Right atrium auricular region (tissue), 2 donors: ENCODE measurements at places on chromosomes 1 and 21. TPM values are rescaled to one million over a fixed set of nuclear protein-coding genes. Genes with fewer than 3 reads are reported as not detected.

UTP11 gene
- 53.7 TPM for total RNA-seq

TADA1 gene
- 11.1 TPM for total RNA-seq

CELA2B gene
- not detected for total RNA-seq

OPTC gene
- not detected for total RNA-seq

PTAFR gene
- 1.3 TPM for total RNA-seq

INSRR gene
- total RNA-seq: not detected

- no peak for DNase-seq
Measured at GRCh38 chr1:179978199-179979079, 23.8 kb downstream of the CEP350 start.

- DNase-seq: no peak
Measured at GRCh38 chr21:43913928-43914327, 48.9 kb downstream of the AGPAT3 start.

DNA sequence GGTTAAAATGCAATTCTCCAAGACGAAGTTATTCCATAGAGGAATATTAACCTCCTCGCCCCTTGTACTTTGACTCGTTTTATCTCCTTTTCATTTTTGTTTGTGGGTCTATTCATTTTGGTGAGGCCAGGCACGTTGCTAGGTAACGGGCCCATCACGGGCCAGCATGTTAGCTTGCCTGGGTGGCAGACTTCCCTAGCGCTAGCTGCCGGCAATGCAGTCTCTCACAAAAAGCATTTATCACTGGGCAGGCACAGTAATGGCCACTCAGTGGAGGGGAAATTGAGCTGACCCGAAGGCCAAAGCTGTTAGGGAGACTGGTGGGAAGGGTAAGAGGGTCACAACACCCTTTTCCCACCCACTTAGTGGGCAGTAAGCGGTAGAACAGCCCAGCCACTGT, 234.4 kb upstream of the FOXD3 start:
- no peak for DNase-seq

DNA sequence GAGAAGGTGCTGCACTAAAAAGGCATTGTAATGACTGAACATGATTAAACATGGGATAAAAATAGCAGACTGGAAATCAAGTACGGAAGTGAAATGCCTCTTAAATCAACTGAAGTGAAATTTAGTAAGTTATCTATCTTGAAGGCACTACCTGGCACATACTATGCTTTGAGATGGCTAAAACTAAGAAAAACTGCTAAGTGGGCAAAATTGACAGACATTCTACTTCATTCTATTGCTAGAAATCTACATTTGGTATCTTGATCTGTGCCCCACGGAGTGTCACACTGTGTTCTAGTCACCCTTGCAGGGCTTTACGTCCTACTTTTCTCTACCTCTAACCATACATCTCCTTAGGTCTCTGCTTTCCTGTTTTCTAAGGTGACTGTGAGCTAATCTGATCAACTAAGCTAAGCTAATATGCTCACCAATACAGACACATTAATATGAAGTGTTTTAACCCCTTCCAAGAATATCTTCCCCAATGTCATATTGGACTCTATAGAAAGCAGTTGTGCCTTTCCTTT, 4.1 kb downstream of the PDC start:
- DNase-seq: no peak

DNA sequence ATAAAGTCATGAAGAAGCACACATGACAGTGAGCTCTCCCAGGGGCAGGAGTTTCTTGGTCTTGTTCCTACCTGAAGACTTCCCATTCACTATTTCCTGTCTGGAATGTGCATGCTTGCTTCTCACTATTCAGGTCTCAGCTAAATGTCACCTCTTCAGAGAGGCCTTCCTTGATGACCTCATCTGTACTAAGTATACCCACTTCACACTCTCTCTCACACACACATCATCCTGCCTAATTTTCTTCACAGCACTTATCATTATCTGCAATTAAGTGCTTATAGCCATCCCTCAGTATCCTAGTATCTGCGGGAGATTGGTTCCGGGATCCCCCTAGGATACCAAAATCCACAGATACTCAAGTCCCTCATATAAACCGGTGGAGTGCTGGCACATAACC, 146.4 kb upstream of the IVNS1ABP start:
- no peak for DNase-seq

GRCh38 chr21:38286739-38287471, 30.1 kb downstream of the KCNJ15 start:
- DNase-seq: no peak

DNA sequence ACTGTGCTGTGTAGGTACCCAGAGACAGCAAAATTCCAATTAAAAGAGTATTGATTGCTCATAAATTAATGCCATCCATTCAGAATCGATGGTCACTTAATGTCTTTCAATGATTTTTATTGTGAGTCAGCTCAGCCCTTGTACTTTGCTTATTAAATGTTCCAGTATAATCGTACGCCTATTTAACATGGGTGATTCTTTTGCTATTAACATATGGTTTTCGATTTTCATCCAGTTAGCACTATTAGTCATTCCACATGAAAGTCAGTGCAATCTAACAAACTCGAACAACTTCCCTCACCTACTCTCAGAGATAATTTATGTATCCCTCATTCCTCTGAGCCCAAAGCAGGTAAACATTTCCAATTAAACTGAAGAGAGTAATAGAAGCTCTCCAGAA, 109.6 kb upstream of the APP start:
- DNase-seq: no peak

DNA sequence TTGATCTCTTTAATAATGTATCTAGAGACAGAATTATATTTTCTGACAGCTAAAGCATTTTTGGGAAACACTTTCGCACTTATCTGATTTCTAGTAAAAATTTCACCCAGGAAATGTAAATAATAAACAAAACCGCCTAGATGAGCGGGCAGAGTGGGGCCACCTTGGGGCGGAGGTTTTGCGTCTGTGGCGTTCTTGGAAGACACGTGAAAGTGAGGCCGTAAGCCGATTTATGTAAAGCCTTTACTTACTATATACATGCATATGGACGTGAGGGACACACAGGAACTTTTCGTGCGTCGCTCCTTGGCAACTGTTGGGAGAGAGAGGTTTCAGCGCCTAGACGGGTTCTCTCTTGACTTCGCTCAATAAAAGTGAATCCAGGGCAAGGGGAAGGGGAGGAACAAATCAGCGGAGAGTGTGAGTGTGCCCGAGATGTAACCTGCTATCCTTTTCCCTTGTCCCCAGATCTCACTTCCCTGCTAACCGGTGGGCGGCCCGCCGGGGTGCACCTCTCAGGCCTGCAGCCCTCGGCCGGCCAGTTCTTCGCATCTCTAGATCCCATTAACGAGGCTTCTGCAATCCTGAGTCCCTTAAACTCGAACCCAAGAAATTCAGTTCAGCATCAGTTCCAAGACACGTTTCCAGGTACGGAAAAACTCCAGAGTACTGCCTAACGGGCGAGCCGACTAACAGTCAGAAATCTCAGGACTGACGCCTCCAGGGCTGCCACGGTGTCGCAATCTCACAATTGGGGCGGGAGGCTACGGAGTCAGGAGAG, 1.7 kb downstream of the HLX start:
- peak; percentile 81 for DNase-seq

GRCh38 chr21:38756746-38757145, 49.0 kb upstream of the ETS2 start:
- DNase-seq: no peak

GRCh38 chr1:66599346-66599745, 65.4 kb downstream of the SGIP1 start:
- DNase-seq: no peak

- no peak for DNase-seq
Measured at GRCh38 chr21:44815225-44815624, 2.6 kb downstream of the SUMO3 start.

DNA sequence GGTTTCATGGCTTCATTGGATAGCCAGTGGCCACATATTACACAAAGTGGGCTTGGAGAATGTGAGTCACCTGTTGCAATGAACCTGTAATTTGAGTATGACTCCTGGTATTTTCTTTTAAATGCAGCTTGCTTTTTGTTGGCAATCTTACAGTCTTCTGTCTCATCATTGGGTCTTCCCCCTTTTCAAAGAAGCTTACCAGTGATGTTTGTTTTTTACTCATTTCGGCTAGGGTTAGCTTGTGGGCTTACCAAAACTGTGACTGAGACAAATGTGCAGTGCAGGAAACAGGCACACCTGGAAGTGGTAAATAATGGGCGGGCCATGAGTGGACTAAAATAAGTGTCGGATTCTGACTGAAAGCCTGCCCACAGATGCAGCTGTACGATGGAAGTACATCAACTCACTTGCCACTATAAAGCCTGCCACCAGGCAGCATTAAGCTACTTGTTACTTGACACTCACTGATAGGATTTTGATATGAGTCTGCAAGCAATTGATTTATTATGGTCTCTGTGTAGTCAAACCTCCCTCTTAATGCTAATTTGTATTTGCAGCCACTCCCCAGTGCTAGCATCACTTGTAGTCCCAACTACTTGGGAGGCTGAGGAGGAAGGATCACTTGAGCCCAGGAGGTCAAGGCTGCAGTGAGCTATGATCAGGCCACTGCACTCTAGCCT, 4.2 kb downstream of the HHAT start:
- no peak for DNase-seq

DNA sequence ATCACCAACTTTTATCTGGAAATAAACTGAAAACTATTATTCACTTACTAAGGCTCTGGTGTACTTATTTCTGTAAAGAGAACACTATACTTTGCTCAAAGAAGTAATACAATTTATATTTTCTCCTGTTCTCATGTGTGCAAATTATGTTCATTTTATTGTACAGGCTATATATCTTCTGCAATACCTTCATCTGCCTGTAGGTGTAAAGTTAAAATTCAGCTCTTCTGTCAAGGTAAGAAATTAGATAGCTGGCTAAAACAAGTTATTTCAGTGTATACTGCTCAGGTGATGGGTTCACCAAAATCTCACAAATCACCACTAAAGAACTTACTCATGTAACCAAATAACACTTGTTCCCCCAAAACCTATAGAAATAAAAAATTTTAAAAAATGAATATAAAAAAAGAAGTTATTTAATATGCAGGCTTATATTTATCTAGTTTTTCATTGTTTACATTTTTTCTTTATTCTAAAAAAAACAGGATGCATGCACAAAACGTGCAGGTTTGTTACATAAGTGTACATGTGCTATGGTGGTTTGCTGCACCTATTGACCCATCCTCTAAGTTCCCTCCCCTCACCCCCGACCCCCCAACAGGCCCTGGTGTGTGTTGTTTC, 81.5 kb downstream of the PTGER3 start:
- DNase-seq: no peak

- DNase-seq: no peak
Measured at GRCh38 chr1:156772222-156772621, 4.9 kb downstream of the PRCC start.

GRCh38 chr1:218804014-218804785, 369.5 kb upstream of the LYPLAL1 start:
- no peak for DNase-seq

GRCh38 chr21:15797577-15798363, 68.0 kb downstream of the USP25 start:
- DNase-seq: no peak

DNA sequence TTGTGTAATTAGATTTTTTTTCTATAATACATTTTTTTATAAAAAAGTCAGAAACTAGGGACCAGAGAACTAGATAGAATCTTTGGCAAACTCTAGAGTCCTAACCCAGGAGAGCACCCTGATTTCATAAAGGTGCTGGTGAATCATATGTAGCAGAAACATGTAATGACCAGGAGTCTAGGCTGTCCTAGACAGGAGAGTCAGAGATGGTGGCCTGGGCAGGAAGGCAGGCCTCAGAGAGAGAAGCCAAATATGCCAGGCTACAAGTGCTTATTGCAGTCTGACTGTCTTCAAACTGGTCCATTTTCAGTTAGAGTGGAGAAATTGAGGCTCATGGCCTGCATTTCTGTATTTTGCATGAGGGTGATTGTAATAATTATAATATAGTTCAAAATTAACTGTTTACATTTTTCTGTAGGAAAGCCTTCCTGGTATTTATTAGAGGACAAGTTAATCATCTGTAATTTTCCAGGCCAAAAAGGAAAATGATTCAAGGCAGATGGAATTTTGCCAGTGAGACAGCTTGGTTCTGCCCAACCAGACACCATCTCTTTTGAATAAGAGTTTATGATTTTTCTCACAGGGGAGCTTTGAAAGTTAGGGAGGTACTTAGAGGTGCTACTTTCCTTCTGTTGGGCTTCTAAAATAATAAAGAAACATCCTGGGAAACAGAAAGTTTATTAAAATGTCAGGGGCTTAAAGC, 129.8 kb downstream of the S1PR1 start:
- no peak for DNase-seq

GRCh38 chr1:245946905-245947304, 560.2 kb downstream of the SMYD3 start:
- DNase-seq: no peak

DNA sequence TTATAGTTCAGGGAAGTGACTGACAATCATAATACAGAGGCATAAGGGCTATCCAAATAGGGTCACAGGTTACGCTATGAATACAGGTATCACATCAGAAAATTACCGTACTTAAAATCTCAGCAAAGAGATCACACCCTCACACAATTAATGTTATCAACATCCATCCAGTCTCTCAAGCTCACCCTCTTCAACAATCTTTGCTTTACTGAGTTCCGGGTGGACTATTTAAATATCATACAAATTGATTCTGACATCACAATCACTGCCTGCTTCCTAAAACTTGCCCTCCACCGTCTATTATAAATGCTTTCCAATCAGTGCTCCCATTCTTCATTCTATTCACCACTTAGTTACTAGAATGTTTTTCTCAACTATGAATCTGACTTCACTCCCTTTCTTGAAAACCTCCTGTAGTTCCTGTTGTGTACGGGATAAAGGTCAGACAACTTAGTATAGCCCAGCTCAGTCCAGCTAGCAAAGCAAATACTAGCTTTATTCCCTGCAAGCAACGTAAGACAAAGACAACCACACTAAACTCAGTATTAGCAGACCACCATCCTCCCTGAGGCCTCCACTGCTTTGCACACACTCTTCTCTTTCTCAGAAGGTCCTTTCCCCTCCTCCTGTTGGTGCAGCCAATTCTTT, 398.7 kb downstream of the SMYD3 start:
- no peak for DNase-seq

DNA sequence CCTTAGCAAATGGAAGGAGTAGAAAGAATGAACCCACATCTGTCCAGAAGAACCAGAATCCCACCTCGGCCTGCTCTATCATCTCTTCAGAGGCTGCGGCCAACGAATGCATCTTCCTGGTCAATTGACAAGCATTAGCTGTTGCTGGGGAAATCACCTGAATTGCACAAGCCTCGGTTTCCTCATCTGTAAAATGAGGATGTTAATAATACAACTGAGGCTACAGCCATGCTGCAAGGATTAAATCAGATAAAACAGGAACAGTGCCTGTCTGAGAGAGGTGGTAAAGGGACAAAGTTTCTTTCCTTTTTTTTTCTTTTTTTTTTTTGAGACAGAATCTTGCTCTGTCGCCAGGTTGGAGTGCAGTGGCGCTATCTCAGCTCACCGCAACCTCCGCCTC, 99.8 kb downstream of the KIF14 start:
- no peak for DNase-seq

GRCh38 chr1:86756062-86756406, 51.7 kb downstream of the SH3GLB1 start:
- DNase-seq: no peak
